ENCODE measurements at places on chromosomes 16 and 17.

DNA sequence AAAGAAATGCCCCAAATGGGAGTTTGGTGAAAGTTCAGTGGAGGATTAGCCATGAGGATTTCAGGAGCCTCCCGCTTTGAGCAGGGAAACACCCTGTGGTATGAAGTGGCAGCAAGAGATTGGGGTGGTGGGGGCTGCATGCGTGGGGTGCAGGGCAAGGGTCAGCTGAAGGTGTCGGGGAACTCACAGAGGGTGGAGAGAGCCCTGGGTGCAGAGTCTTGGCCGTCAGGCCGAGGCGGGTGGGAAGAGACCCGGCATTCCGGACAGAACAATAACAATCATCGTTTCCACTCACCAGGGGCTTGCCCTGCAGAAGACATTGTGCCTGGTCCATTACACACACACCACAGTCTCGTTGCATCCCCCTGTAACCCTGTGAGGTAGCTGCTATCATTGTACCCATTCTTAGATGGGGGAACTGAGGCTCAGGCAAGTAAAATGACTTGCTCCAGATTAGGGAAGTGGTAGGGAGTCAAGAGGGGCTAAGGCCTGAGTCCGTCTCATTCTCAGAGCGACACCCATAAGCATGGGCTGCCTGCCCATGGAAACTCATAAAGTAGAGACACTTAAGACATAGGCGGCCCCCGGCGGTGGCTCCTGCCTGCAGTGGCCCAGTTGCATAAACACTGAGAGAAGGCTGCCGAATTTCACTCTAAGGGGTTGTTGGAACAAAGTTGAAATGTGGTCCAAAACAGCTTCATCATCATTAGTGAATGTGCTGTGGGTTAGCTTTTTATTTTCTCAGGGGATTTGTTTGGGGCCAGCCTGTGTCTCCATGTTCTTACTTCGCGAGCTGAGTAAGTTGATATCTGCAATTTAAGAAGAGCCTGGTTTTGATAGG lies 93.3 kb downstream of the CMIP start:
- DNase-seq = no peak

- DNase-seq = no peak
These were observed 15.7 kb upstream of the ATF7IP2 start for GRCh38 chr16:10370096-10370726.

DNA sequence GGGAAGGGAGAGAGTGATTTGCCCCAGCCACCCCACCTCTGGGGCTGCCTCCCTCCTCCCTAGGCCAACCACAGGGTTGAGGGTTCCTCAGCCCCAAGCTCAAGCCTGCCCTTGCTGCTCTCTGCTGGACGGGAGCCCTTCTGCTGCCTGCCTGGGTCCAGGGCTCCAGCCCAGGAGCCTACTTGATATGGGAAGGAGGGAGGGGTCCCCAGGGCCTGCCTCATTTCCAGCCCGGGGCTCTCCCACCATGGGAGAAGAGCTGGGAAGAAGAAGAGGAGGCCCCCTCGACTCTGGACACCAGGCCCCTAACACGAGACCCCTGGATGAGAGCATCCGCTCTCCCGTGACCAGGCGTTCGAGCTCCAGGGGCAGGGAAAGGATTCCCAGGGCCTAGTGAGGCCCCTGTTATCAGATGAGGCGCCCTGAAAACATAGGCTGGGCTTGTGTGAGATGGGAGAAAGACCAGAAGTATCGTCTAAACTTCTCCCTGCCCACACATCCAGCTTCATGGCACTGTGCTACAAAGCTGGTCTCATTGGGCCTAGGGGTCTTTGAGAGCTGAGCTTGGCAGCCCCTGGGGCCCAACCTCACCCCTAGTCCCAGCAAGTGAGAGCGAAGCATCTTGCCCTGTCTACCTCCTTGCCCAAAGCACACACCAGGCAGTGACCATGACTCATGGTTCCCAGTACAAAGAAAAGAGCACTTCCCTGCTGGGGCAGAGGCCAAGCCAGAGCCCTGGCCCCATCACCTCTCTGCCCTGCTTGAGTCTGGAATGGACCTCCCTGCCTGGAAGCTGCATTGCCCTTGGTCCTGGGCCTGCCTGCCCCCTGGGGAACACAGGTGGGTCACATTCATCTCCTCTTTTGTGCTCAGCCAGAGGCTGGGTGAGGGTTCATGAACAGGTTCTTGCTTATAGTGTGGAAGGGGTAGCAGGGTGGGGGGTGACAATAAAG lies 987 bp downstream of the SLC16A5 start:
- DNase-seq = no peak

DNA sequence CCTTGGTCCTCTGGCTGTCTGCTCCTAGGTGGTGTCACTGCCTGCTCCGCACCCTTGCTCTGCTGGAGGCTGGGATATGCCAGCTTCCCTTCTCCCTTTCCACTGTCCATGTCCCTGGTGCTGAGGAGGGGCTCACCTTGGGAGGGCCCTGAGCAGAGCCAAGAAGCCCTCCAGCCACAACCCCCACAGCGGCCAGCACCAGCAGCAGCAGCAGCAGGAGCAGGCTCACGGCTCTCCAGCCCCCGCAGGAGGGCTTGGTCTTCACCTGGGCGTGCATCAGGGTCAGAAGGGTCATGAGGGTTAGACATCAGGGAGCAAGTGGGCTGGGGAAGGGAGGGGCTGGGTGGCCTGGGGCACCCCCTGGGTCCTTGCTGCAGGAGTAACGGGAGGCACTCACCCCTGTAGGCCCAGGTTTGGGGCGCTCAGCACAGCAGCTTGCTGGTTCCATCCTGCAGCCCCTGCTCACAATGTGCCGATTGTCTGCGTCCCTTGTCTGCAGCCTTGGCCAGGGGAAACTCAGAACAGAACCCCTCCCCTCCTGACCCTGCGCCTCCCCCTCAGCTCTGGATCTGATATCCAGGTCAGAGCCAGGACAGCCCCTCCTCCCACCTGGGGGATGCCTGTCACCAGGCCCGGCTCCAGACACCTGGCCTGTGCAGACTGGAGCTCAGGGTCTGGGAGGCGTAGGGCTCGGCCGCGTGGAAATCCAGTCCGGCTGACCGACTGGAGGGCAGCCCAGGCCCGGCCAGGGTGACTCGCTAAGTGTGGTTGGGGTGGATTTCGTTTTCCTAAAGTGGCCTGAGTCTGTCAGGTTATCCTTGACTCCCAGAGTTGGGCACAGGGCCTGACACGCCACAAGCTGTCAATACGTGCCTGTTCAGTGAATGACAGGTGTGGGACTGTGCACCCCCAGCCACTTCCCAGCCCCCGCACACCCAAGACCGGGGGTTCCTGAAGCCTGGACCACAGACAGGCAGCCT lies at the start of gene BRICD5:
Gene BRICD5, minus strand, starts transcription at position 478 of the 980 bp plus-strand sequence. Its CDS starts 30 bp downstream, at position 448.
- DNase-seq = no peak

- no peak for DNase-seq
These were observed 64.6 kb downstream of the WWOX start for GRCh38 chr16:78163772-78164670.

- no peak for DNase-seq
These were observed 2.1 kb downstream of the MGAT5B start for GRCh38 chr17:76870377-76870714.
